ENCODE measurements at places on chromosomes 12 and 14.

DNA sequence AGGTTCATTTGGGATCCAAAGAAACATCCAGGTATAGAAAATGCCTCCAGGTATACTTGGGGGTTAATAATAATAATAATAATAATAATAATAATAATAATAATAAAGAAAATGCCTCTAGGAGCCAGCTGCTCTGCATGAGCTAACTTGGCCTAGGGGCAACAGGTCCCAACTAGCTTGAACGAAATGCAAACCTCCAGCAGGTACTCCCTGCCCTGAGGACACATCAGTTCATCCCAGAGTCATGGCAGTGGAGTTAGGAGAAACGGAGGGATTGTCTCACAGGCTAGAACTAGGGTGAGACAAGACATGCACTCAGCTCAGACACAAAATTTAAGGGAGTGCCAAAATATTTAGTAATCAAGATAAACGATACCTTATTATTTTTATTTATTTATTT is 12.5 kb upstream of the TMEM229B start:
- no peak for DNase-seq

DNA sequence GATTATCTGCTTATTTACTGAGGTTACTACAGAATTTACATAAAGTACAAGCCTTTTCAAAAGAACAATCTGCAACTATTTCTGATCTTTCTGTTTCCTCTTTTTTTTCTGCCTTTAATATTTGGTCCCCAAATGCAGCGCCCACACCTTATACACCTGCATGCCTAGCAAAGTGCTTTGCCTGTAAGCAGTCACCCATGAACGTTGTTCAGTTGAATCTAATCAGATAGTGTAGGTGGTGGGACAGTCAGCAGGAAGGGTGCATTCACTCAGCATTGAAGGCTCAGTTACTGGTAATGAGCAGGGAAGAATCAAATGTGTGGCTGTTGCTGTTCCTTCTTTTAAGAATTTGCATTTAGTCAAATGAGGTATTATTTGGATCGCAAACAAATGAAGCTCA is 108.4 kb downstream of the GPR135 start:
- no peak for DNase-seq

DNA sequence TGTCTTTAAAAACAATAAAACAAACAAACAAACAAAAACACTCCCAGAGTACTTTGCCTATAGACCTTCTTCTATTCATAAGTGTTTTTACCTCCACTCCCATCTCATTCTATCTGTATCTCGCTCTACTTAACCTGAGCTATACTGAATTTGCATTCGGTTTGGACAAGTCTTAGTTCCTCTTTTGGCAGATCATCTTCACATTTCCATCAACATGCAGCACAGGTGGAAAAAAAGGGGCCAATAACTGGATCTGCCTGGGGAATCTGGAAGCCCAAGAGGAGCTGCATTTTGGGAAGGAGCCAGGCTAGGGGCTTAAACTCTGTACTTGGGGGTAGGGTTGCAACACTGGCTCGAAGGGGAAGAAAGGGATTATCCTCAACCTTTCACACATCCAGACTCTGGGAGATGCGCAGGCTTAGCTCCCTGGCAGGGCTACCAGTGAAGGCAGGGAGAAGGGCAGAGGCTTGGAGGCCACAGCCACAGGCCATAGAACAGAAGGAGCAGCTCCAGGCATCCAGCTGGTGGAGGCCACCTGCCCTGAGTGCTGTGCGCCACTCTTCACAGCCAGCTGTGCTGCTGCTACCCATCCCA is 4.1 kb downstream of the NINJ2 start:
- no peak for DNase-seq

DNA sequence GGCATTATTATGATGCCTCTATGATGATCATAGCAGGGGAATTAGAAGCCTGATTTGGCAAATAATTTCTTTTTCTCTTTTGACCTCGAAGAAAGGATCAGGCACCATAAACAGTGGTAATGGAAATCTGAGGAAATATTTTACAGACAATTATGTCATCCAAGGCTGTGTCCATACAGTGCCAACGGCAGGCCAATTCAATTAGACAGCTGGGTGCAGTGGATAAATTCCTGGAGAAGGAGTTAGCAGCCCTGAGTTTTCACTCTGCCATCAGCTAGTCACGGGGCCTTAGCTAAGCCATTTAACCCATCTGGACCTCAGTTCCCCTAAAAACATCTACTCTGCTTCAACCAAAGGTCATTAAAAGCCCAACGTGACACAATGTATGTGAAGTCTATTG is 4.1 kb downstream of the TPH2 start:
- no peak for DNase-seq

- DNase-seq: peak; percentile 78
These were observed at the start of gene DDHD1 for GRCh38 chr14:53152887-53153701. DDHD1 (minus strand) TSS chr14:53153323; CDS start chr14:53153098, 225 bp downstream.

DNA sequence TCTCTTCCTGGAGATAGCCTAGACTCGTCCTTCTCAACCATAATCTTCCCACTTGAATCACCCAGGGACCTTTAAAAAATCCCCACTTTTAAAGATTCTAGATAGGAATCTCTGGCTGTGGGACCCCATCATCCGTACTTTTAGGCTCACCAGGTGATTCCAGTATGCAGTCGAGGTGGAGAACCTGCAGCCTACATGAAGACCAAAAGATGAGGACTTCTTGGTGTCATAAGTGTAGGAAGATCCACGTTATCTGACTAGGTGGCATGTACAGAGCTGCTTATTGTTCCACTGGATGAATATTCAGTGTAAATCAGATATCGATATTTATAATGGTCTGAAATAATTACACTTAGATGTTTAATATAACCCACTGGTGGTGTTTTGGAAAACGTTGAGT is 2.6 kb downstream of the PRKCH start:
- DNase-seq: no peak

DNA sequence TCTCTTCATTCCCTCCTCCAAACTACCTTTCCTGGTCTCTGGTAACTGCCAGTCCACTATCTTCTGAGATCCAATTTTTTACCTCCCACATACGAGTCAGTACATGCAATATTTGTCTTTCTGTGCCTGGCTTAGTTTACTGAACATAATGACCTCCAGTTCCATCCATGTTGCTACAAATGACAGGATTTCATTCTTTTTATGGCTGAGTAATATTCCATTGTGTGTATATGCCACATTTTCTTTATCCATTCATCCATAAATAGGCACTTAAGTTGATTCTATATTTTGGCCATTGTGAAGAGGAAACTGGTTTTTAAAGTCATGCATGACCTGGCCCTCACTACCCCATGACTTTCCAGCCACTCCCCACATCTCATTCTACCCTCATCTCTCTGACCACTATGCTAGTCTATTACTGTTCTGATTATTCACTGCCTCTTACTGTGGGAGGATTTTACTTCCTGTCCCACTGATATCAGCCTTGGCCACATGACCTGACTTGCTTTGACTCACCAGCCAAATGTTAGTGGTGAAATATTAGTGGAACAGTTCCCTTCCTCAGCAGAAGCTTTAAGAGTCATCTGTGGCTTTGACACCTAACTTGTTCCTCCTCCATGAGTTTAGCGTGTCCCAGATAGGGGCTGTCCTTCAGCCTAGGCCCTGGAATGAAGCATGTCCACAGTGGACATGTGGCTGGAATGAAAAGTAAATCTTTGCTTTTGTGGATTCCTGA is 52.2 kb downstream of the GOLGA5 start:
- DNase-seq: no peak

DNA sequence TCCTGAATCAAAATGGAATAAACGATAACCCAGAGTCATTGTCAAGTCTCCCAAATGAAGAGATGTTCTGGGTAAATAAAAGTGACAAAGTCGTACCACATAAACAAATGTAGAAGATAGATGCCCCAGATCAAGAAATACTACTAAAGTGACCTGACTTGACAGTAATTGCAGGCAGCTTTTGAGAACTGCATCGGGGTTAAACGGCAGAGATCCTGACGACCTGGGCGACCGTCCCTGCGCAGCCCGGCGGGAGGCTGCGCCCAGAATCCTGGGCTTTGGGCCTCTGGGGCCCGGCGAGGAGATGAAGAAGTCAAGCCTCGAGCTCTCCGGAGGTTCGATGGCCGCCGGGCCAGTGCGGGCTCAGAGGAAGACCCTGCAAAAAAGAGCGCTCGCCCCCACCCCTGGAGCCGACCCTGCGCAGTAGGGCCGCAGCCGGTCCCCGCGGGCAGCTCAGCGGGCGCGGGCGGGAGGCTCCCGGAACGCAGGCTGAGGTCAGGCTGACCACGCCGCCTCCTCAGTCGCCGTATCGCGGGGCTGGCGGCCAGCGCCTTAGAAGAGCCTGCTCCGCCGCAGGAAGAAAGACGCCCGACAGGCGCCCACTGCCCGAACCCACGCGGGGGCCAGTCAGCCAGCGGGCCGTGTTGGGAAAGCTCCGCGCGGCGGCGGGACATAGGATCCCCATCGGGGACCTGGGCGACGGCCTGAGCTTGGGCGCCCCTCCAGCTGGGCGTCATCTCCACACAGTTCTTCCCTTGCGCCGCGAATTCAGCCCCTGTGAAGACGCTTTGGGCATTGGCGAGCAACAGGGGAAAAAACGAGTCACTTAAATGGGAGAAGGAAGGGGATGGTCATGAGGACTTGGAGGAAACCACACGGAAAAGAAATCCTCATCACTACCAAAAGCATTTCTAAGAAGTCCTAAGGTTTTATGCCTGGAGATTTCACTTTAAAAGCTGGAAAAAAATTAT is 16.0 kb downstream of the NKX2-1 start:
- no peak for DNase-seq

DNA sequence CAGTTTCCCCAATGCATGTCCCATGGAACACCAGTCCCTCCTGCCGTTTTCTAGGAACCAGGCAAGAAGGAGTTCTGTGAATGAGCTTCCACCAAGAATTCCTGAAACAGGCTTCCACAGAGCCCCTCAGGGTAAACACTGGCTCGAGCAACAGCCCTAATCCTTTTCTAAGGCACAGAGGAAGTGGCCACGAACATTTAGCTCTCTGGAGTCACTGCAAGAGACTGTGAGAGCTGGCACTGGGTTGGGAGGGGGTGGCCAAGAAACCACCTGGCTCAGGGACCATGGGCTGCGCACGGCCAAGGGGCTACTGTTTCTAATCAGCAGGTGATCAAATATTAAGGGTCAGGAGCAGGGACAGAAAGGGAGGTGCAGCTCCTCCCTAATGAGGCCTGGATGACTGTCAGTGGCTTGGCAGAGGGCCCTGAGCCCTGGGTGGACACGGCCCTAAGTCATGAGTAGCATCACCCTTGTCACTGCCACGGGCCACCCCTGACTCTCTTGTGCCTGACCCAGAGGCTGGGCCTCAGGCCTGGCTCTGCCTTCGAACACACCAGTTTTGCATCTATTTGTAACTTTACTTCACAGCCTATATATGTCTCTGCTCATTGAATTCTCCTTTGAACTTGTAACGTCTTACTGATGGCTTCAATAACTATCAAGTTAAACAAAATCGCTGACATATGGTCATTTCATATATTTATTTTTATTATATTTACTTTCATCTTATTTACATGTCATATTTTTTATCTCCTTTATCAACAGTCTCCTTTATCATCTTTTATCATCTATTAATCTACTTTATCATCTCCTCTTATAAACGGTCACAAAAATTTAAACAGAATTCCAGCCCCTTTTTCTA is 154.0 kb downstream of the DICER1 start:
- no peak for DNase-seq

- no peak for DNase-seq
These were observed 24.7 kb upstream of the MYBPC1 start for GRCh38 chr12:101570047-101570446.

GRCh38 chr12:76346236-76346635 is 2.0 kb downstream of the BBS10 start:
- no peak for DNase-seq

DNA sequence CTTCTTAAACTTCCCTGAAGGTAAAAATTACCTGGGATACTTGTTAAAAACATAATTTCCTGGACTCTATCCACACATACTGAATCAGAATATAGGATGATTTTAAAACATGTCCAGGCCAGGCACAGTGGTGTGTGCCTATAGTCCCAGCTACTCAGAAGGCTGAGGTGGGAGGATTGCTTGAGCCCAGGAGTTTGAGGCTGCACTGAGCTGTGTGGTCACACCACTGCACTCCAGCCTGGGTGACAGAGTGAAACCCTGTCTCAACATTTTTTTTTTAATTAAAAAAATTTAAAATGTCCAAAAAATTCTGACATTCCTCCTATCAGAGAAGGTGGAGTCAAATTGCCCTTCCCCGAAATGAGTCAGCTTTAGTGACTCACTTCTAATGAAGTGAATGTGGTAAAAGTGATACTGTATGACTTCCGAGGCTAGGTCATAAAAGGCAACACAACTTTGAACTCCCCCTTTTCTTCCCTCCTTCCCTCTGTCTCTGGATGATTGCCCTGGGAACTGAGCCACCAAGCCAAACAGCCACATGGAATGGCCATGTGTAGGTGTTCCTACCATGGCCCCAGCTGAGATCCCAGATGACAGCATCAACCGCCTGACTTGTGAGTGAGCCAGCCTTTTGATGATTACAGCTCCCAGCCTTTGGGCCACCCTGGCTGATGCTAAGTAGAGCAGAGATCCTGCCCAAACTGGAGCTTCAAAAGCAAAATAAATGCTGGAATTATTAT is 36.3 kb downstream of the LIMA1 start:
- DNase-seq: no peak

- DNase-seq: no peak
These were observed 11.4 kb downstream of the PACS2 start for GRCh38 chr14:105325716-105326567.

- DNase-seq: no peak
These were observed 66.7 kb downstream of the MED13L start for GRCh38 chr12:116210762-116211161.

DNA sequence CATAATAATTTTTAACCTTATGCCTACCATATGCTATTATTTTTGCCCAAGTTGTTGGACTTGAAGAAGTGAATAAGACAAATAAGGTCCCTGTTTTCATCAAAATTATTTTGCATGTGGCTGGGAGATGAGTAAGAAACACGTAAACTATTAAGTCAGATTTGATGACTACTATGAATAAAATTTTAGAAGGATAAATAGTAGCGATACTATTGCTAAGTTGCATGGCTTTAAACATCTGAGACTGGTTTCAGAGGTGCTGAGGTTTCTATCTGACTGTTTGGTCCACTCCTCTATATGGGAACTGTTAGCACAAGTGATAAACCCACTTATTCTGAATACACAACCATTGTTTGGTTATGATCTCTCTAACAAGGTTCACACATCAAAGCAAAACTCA is 674.3 kb upstream of the MDGA2 start:
- DNase-seq: no peak

GRCh38 chr14:99263564-99264330 is 8.2 kb downstream of the BCL11B start:
- no peak for DNase-seq

DNA sequence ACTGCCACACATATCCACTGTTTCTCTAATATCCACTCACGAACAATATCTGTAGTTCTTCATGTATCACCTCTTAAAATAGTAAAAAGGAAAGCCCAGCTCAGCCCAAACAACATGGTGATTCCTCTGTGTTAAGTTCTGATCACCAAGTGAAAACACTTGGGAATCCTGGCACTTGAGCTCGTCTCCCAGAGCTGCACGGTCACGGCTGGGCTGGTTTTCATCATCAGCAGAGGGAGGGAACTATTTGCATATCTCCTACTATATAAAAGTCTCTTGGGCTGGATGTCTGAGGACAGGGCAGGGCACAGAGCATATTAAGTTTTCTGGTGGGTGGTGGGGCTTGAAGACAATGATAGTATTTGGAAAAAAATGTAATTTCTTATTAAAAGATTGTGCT is 870.6 kb downstream of the TMEM121 start:
- DNase-seq: no peak

- DNase-seq: no peak
These were observed 20.9 kb downstream of the RNASE9 start for GRCh38 chr14:20539906-20540305.

- DNase-seq: no peak
These were observed 47.9 kb downstream of the NEUROD4 start for GRCh38 chr12:55067701-55068100.
